ENCODE measurements at places on chromosomes 13 and 19. TPM values are rescaled to one million over a fixed set of nuclear protein-coding genes. Genes with fewer than 3 reads are reported as not detected.

TMEM145 gene
- not detected for total RNA-seq

GRCh38 chr13:92864584-92865284, 361.9 kb upstream of the GPC6 start:
- DNase-seq = no peak

DNA sequence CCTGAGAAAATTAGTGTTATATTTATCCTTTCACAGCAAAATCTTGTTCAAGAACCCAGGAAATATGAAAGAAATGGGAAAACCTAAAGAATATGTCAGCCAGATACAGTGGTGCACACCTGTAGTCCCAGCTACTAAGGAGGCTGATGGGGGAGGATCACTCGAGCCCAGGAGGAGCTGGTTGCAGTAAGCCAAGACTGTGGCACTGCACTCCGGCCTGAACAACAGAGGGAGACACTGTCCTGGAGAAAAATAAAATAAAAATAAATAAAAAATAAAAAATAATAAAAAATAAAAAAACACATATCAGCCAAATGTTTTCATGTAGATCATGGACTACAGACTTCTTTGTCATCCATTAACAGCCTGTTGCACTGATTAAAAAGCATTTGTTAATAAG, 244.8 kb upstream of the KLHL1 start:
- DNase-seq = no peak

CYP2B6 gene
- total RNA-seq = not detected

ZNF564 gene
- total RNA-seq = 12.0 TPM

- no peak for DNase-seq
These were observed 100.8 kb downstream of the TUBGCP3 start for GRCh38 chr13:112487127-112487517.

GRCh38 chr13:43850873-43851272, 28.7 kb downstream of the CCDC122 start:
- no peak for DNase-seq

KLHL1 gene
- not detected for total RNA-seq

DNA sequence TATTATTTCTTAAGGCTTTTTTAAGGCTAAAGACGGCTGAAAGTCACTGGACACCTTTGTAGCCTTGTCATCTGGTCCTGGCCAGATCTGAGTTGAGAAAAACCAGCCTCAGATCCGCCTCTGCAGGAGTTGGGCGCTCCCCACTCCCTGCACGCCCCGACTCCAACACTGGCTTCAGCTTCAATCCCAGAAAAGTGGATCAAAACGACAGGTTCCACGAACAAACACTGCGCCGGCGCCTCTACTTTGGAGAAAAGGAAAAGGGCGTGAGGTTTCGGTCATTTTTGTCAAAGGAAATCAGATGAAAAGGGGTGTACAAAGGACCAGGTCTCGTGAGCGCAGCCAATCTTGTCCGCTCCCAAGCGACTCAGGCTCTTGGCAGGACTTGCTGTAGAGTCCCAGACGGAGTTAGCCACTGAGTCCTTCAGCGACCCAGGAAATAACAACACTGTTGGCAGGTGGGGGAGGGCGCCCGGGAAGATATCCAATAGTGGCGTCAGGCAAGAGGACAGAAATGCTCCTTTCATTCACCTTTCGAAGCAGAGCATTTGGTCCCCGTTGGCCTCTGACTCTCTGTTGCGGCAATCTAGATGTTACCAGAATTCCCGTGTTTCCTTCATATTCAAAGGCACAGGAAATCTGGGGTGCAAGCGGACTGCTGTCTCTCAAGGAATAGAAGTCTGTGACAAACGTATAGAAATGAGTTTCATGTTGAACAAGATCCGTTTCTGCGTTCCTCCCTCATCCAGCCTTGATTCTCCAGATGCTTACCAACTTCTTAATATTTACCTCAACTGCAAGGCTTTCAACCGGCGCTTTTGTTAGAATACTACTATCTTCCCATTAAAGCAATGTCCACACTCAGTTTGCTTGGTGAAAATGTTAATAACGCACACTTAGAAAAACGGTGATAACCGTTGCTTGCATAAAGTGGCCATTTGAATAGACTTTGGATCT, 1.8 kb upstream of the CCNA1 start:
- DNase-seq = no peak

DNA sequence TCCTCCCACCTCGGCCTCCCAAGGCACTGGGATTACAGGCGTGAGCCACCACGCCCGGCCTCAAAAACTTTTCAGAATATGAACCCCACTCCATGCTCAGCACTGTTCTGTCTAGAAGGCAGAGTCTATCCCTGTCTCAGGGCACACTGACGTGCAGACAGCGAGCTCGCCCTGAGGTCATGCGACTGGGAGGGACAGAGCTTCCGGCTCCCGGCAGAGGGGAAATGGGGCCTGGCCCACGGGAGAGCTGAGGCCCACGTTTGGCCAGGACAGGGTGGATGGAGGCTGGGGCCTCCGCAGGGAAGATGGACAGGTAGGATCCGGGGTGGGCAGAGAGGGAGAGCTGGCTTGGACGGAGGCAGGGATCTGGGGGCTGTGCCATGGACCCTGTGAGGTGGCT, 2.8 kb upstream of the AZU1 start:
- no peak for DNase-seq

- DNase-seq = no peak
These were observed 138.0 kb downstream of the TNFSF13B start for GRCh38 chr13:108407495-108407894.

DNA sequence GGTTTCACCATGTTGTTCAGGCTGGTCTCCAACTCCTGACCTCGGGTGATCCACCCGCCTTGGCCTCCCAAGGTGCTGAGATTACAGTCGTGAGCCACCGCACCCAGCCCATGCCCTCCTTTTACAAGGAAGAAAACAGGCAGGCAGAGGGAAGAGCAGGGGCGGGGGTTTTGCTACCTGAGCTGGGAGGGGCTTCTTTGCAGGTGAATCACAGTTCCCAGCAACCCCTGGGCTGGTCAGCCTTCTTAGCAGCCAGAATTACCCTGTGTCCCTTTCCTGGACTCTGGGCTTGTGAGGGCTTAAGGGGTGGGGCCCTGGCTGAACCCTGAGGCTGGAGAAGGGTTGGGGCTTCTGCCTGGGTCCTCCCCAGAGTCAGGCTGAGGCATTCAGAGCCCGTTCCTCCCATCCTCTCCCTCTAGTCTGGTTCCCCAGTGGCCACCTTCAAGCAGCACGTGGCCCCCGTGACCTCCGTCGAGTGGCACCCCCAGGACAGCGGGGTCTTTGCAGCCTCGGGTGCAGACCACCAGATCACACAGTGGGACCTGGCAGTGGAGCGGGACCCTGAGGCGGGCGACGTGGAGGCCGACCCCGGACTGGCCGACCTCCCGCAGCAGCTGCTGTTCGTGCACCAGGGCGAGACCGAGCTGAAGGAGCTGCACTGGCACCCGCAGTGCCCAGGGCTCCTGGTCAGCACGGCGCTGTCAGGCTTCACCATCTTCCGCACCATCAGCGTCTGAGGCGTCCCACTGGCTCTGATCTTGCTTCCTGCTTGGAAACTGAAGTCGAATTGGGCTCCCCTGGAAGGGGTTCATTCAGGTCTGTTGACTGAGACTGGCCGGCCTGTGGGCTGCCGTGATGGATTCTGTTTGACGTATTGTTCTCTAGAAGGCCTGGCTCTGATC, 2.8 kb upstream of the KCNJ14 start:
- DNase-seq = no peak

DNA sequence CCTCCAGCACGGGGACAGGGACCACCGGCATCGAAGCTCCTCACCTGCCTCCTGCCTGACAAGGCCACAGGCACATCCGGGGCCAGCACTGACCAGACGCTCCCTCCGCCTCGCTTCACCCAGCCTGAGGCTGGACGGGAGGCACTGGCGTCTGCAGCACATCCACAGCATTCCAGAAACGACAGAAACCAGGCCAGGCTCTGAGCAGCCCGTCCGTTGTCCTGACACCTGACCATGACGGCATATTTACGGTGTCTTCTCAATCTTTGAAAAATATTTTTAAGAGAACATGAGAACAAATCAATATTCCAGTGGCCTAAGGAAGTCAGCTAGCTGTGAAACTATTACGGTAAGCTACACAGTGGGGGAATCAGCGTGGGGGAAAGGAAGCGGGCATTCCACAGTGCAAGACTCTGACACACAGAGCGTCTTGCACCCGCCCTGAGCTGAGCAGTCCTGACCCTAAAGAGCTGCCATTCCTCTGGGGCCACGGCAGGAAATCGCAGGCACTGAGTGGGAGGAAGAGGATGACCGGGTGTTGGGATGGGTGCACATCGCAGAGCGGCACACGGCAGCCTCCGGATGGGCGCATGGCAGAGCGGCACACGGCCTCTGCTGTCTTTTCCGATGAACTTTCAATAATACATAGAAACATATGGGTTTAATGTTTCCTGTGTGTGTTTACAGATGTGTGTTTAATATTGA, 26.8 kb downstream of the RASA3 start:
- no peak for DNase-seq
